8988T (cell line): ENCODE measurements at places on chromosomes 7 and 10.

GRCh38 chr10:76080991-76081390, 649.6 kb downstream of the LRMDA start:
- no peak for DNase-seq

- no peak for DNase-seq
These were observed 157.4 kb downstream of the ST7 start for GRCh38 chr7:117110480-117111315.

DNA sequence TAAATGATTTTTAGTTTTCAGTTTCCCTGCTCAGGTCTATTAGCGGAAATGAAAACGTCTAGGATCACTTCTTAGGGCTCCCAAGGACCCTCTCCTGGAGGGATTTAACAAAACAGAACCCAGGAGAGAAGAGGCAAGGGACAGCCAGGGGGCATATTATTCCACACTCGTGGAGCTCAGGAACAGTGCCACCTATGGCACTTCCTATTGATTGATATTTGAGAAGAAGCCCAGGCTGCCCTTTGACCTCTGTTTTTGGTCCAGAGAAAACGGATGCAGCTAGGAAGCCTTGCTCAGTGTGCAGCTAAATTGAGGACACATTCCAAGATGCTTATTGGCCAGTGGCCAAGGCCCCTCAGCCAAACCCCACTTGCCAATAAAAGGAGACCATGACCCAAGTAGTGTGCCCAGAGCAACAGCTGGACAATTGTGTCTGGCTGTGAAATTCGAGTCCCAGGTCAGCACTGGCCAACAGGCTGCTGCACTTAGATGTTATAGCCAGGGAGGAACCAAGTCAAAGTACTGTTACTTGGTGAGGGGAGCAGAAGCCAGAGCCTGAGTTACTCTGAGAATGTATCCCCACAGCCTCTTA, 24.0 kb upstream of the GPNMB start:
- no peak for DNase-seq

- no peak for DNase-seq
These were observed at the start of gene ADIRF for GRCh38 chr10:86968271-86968993. Gene ADIRF, plus strand, starts transcription at chr10:86968482. Its CDS starts 63 bp downstream, at chr10:86968545.
